ENCODE measurements at places on chromosomes 13 and 19.

DNA sequence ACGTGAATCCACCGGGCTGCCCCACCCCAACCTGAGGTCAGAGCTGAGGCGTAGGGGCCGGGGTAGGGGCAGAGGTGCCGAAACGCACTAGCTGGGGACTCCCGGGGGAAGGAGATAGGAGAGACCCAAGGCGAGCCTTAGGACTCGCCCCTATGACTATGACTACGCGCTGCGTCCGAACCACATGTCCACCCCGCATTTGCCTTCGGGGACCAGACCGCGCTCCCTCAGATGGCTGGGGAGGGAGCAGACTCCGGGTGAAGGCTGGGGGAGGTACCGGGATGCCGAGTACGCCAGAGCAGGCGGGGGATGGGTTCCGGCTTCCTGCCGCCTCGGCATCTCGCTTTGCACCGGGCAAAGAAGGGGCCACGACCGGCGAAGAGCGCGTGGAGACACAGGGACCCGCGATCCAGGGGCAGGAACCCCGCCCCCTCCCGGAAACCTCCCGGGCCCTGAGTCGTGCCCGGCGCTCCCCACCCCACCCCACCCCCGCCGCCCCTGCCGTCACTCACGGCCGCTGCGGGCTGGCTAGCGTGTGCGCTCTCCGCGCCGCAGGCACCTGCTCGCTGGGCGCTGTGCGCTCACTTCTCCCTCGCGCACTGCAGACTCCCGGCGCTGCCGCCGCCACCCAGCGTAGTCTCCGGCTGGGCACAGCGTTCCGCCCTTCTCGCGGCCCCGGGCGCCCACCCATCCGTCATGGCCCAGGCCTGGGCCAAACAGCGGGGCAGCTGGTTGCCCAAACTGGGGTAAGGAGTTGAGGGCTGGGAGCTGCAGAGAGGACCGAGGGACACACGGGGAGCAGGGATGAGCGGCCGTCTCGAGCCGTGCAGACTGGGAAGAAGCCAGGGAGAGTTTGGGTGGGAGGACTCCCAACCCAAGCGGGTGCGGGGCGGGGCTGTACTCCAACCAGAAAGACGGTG lies 622 bp upstream of the VSTM2B start:
- no peak for DNase-seq

DNA sequence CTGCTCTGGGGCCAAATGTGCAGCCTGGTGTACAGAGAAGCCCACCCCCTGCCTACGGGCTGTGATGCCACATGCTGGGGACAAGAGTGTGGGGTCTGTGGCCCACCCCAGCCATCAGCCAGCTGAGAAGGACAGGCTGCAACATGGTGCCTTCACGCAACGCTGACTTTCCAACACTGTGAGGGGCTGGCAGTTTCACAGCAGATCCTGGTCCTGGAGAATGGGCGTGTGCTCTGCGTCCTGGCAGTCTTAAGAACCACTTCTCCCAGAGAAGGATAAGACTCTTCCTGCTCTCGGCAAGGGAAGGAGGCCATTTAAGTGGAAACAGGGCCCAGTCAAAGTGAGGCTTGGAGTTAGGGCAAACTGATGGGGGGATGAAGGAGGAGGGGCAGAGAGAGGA lies 4.6 kb downstream of the LRRC4B start:
- no peak for DNase-seq

DNA sequence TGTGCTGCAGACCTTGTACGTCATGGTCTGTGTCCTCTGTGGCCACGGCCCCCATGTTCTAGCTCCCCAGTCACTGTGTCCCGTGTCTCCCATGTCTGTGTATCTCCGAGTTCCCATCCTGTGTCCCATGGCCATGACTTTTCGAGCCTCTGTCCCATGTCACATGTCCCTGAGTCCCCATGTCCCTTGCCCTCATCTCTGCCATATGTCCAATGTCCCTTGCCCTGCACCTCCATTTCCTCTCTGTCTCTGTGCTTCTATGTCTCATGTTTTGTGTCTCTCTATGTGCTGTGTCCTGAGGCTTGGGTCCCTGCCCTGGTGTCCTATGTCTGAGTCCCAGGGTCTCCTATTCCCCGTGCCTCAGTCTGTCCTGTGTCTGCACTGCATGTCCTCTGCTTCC lies 2.0 kb downstream of the ATP4A start:
- no peak for DNase-seq

DNA sequence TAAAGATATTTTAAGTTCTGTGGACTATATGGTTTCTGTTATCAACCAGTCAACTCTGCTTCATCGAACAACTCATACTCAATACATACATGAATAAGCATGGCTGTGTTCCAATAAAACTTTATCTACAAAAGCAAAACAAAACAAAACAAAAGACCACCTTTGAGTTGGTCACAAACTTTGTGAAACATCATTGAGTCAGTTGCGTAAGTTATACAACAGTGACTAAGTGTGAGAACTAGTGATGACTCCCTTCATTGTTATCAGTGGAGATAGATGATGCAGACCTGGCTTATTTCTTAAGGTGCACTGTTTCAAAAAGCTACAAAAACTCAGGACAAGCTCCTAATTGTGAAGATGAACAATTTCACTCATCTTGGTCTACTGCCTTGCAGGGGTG lies 14.5 kb upstream of the KLK4 start:
- DNase-seq: no peak

GRCh38 chr13:76816394-76816793 lies 69.8 kb downstream of the KCTD12 start:
- no peak for DNase-seq

GRCh38 chr19:3113100-3114017 lies 19.2 kb downstream of the GNA11 start:
- DNase-seq: no peak

- DNase-seq: no peak
These were observed 378.9 kb downstream of the SLITRK1 start for GRCh38 chr13:83503424-83503823.

- DNase-seq: no peak
These were observed 33.9 kb upstream of the TPT1 start for GRCh38 chr13:45374917-45375316.

GRCh38 chr19:32824916-32825608 lies 44.5 kb downstream of the SLC7A9 start:
- no peak for DNase-seq

DNA sequence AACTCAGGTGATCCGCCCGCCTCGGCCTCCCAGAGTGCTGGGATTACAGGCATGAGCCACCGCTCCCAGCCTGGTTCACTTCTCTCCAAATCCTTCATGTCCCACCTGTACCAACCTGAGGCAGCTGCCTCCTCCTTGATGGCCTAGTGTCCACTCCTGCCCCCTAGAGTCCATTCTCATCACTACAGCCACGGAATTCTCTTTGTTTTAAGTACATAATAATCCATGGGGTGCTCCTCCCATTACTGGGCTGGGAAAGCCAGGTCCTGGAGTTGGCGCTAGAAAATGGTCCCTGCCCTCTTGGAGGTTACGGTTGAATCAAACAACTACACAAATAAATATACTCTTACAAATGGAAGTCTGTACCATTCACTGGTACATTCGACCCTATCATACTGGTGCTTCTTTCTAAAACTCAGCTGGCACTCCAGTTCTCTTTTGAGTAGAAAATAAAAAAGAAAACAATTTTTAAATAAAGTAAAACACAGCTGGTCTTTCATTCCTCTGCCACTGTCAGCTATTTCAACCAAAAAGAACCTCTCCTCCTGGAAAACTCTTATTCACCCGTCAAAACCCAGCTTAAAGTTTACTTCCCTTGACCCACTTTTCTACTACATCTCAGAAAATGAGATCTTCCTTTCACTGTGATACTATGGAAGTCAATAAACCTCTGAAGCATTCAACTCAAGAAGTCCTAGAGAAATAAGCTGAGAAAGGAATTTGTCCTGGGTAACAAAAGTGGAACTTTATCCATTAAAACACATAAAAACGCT lies 22.4 kb upstream of the ARHGEF18 start:
- DNase-seq: peak; percentile 47

DNA sequence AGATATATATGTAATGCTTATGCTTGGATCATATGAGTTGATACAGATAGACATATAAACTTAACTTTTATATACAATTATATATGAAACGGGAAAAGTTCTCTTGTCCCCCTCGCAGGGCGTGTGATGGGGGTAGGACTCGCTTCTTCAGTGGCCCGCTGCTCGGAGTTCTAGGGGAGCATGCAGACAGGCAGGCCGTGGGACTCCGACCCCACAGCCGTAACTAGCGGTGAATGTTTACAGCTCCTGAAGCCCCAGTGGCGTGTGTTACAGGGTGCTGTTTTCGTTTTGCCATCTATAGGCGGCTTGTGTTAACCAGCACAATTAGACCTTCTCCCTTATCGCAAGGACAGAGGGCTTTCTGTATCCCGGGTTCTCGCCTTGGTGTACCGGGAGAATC lies 1899.8 kb downstream of the PCDH9 start:
- DNase-seq: no peak

DNA sequence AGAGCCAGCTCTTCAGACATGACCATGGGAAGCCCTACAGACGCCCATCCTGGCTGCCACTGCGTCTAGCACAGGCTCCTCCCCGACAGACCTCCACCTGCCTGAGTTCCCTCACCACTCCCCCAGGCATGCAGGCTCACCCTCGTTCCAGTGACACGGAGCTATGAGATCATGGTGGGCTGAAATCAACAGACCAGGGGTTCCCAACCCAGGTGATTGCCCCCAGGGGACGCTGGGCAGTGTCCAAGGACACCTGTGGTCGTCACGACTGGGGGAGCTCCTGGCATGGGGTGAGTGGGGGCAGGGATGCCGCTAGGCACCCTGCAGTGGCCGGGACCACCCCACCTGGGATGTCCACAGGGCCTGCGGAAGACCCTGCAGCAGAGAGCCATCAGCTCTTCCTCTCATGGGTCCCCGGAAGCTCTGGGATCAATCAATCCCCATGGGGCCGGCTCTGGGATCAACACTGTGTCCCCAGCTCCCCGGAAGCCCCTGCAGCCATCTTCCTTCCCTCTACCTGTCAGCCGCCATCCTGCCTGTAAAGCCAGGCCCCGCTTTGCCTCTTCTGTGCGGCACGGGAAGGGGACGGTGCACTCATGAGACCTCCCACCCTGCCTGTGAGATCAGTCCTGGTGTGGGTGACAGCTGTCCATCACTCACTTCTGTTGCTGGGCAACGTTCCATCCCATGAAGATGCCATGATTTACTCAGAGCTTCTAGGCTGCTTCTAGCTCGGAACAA lies 12.8 kb upstream of the MADCAM1 start:
- DNase-seq: no peak

GRCh38 chr19:7916103-7916954 lies 1.7 kb downstream of the TGFBR3L start:
- peak; percentile 33 for DNase-seq

DNA sequence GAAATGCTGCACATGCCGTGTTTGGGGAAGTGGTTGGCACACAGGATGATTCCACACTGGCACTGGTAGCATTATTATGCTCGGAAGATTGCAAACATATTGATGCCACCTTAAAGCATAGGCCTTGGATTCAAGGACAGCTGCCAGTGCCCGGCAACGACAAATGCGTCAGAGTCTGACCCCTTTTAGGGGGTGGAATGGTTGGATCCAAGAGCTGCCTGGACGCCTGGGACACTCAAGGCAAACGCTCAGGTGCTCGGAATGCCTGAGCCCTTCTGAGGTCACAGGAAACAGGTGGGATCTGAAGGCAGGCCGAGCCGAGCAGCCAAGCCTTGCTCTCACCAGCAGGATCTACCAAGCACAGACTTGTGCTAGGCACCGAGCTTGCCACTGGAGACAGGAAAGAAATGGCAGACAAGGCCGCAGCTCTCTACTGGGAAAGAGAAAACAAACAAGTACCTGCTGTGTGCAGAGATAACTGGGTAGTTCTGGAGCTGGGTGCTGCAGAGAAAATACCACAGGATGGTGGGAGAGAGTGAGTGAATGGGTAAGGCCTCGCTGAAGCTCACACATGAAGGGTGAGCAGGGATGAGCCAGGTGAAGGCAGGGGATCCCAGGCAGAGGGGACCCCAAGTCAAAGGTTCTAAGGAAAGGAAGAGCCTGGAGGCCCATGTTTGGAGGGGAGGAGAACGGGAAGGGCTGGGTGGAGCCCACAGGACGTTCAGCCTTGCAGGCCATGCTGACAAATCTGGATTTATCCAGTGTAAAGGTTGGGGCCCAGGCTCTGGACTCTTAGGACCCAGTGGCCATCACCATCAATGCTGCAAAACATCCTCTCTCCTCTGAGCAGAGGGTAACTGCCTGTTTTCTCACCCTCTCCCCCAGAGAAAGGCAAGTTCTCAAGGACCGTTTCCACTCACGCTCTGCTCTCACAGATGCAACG lies 9.2 kb downstream of the RANBP3 start:
- DNase-seq: no peak

- no peak for DNase-seq
These were observed 2.5 kb downstream of the PCDH8 start for GRCh38 chr13:52845766-52846566.

GRCh38 chr13:68066879-68067513 lies 836.9 kb upstream of the PCDH9 start:
- DNase-seq: no peak

- no peak for DNase-seq
These were observed 106.0 kb downstream of the CACNA1A start for GRCh38 chr19:13400296-13400695.

DNA sequence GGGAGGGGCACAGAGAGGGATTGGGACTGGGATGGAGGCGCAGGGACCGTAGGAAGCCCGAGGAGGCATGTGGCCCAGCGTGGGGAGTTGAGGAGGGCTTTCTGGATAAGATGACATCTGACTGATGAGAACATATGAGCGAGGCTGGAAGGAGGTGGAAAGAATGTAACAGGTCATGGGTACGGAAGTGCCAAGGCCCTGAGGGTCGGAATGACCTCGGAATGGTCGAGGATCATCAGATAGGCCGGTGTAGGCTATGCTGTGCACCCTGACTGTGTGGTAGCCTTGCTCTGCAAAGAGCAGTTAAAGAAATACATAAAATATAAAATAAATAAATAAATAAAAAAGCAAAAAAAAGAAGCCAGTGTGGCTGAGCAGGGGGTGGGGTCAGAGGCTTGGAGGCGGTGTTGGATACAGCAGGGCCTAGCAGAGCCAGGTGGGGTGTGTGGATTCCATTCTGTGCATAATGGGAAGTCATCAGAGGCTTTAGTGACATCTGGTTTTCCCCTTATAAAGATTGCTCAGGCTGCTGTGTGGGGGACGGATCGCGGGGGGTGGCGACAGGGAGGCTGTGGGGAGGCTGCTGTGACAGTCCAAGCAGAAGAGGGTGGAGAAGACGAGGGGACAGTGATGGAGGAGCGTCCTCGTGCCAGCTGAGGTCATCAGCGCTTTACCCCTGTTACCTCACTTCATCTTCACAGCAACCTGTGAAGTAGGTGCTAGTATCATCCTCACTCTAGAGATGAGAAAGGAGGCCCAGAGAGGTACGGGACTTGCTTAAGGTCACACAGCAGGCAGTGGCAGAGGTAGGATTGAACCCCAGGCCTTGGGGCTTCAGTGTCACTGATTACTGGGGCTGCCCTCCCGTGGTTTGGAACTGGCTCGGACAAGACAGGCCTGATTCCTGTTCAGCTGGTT lies 5.0 kb downstream of the PAK4 start:
- no peak for DNase-seq

- DNase-seq: peak; percentile 95
These were observed 1.4 kb upstream of the BCL3 start for GRCh38 chr19:44746946-44747738.

DNA sequence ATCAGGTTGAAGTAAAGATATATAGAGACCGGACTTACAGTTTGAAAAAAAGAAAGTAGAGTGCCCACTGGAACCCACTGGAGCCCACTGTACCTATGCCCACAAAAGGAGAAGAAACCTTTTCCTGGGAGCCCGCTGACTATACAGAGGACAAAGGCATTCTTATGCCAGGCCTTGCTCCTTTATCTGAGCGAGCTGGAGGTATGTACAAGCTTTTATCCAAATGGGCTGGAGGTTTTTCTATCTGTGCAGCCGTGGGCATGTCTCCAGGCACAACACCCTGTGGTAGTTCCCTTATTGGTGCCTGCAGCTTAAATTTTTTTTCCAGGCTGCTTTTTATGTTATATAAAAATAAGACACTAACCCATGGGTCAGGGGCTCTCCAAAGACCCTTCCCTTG lies 8.4 kb downstream of the ZNF234 start:
- no peak for DNase-seq

Measured in CD4-positive, alpha-beta T cell treated with Interleukin-2 at 100 ng/mL for 4 hours (primary cell).